ENCODE measurements at places on chromosomes 4 and X.

- DNase-seq = no peak
- no peaks in the 10 kb centered on the region for H3K4me1 ChIP-seq
- H3K36me3 ChIP-seq = no peaks in the 10 kb centered on the region
- H3K4me3 ChIP-seq = no peak overlapping the region
- H3K27ac ChIP-seq = no peak overlapping the region
These were observed 148.5 kb upstream of the PJA1 start for GRCh38 chrX:69313617-69314290.

DNA sequence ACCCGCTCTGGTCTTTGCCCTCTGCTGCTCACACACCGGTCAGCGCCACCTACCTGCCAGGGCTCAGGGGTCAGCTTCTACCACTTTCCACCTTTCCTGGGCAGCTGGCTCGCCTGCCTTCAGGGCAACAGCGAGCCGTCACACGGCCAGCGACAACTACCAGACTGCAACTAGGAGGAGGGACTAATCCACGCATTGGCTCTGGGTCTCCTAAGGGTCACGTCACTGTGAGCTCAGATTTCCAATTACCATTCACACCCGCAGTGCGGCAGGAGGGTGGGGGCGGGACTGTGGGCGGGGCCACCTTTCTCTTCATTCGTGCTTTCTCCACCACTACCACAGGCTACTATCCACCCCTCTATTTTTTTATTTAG lies at the start of gene BEX5:
BEX5 (minus strand) TSS at position 172 of the 374 bp plus-strand sequence. CDS start 1,712 bp downstream, outside the sequence.
- peak within 1 kb of the TSS; percentile 94 for H3K27ac ChIP-seq
- H3K36me3 ChIP-seq = no peaks in the 10 kb centered on the region

DNA sequence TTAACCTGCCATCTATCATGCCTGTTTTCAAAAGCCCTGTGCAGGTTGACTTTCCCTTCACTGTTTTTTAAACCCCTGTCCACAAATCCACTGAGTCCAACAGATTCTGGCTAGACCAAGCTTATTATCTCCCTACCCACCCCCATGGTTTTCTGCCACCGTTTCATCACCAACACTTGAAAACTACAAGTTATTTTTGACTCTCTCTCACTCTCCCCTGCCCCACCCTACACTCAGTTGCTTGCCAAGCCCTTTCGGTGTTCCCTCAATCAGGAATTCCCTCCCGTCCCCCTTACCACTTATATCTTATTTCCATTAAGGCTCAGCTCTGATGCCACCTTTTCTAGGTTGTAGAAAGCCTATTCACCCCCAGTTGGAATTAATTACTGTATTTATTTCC lies 29.7 kb downstream of the ATG4A start:
- H3K27me3 ChIP-seq = no peaks in the 10 kb centered on the region
- no peak overlapping the region for H3K4me3 ChIP-seq
- DNase-seq = no peak
- H3K36me3 ChIP-seq = peaks cover 2% of the 10 kb centered on the region
- H3K27ac ChIP-seq = no peak overlapping the region

GRCh38 chrX:153244767-153245166 lies 65.7 kb downstream of the MAGEA1 start:
- H3K4me3 ChIP-seq = no peak overlapping the region
- DNase-seq = no peak
- no peaks in the 10 kb centered on the region for H3K36me3 ChIP-seq
- H3K27me3 ChIP-seq = peaks cover 23% of the 10 kb centered on the region
- H3K4me1 ChIP-seq = no peaks in the 10 kb centered on the region

DNA sequence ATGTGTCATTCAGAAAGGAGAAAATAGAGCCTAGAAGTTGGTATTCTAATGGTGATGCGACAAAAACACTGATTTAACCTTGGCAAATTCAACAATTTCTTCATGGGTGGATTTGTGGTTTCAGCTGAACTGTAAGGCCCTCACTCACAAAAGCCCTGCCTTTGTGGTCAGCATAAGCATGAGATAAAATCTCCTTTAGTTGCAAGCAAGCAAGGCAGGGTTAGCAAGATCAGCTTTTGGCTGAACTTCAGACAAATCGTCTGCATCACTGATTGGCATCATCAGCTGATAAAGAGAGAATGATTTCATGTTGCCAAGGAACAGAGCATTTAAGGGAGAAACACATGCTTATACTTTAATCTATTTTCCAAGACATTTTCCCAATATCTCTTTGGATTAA lies 2582.2 kb downstream of the PCDH7 start:
- no peaks in the 10 kb centered on the region for H3K36me3 ChIP-seq
- H3K27ac ChIP-seq = no peak overlapping the region
- DNase-seq = no peak
- no peaks in the 10 kb centered on the region for H3K4me1 ChIP-seq
- no peaks in the 10 kb centered on the region for H3K27me3 ChIP-seq

DNA sequence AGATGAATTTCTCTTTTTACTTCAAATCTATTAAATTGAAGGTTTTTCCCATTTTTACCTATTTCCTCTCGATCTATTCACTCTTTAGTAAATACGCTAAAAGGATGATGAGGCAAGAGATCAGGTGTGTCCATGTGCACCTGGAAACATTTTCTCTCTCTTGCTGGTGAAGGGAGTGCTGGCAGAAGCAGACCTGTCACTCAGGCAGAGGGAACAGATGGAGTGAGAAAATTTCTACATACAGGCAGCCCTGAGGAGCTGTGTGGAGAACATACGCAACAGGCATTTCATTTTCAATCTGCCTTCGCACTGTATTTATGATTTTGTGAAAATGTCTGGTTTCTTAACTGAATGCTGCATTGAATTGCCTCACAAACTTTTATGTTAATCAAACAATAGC lies 249.5 kb downstream of the GPM6A start:
- no peaks in the 10 kb centered on the region for H3K36me3 ChIP-seq
- H3K4me3 ChIP-seq = no peak overlapping the region
- no peak overlapping the region for H3K27ac ChIP-seq
- no peaks in the 10 kb centered on the region for H3K27me3 ChIP-seq

- no peak for DNase-seq
- peaks cover 88% of the 10 kb centered on the region for H3K27me3 ChIP-seq
- no peaks in the 10 kb centered on the region for H3K36me3 ChIP-seq
- peak overlapping the region; percentile 85 for H3K4me3 ChIP-seq
These were observed 1.3 kb downstream of the NEUROG2 start for GRCh38 chr4:112514647-112515197.

GRCh38 chr4:148868191-148868590 lies 426.0 kb upstream of the NR3C2 start:
- H3K4me3 ChIP-seq = no peak overlapping the region
- no peaks in the 10 kb centered on the region for H3K36me3 ChIP-seq
- H3K27me3 ChIP-seq = no peaks in the 10 kb centered on the region
- no peak for DNase-seq
- no peaks in the 10 kb centered on the region for H3K4me1 ChIP-seq

GRCh38 chrX:74147439-74147838 lies 156.5 kb upstream of the ZCCHC13 start:
- H3K4me1 ChIP-seq = no peaks in the 10 kb centered on the region
- no peak for DNase-seq
- H3K27ac ChIP-seq = no peak overlapping the region
- H3K27me3 ChIP-seq = no peaks in the 10 kb centered on the region

DNA sequence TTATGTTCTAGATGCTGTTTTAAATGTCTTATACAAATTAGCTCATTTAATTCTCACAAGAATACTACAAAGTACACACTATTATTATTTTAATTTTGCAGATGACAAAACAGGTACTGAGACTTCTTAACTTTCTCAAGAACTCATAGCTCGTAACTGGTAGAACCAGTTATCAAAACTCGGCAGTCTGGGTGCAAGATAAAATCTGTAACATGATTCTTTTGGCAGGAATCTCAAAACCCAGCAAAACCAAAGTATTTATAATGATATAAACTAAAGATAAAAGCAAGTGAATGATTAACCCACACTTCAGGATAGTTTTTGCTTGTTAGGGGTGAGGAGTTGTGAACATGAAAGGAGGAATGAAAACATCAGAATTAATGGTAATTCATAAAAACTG lies 27.6 kb downstream of the CLNK start:
- H3K27ac ChIP-seq = peak overlapping the region; percentile 90
- no peak for DNase-seq
- H3K36me3 ChIP-seq = peaks cover 10% of the 10 kb centered on the region
- H3K27me3 ChIP-seq = peaks cover 2% of the 10 kb centered on the region
- H3K4me1 ChIP-seq = peaks cover 44% of the 10 kb centered on the region

GRCh38 chr4:158193171-158193749 lies 17.0 kb upstream of the TMEM144 start:
- H3K27ac ChIP-seq = no peak overlapping the region
- no peaks in the 10 kb centered on the region for H3K36me3 ChIP-seq
- DNase-seq = no peak
- H3K4me1 ChIP-seq = peaks cover 2% of the 10 kb centered on the region

- DNase-seq = no peak
- no peaks in the 10 kb centered on the region for H3K27me3 ChIP-seq
- H3K36me3 ChIP-seq = no peaks in the 10 kb centered on the region
- no peak overlapping the region for H3K27ac ChIP-seq
These were observed 118.5 kb downstream of the PLS3 start for GRCh38 chrX:115679460-115679859.

- H3K27me3 ChIP-seq = no peaks in the 10 kb centered on the region
- H3K27ac ChIP-seq = no peak overlapping the region
- H3K4me1 ChIP-seq = no peaks in the 10 kb centered on the region
- no peak overlapping the region for H3K4me3 ChIP-seq
- no peak for DNase-seq
- H3K36me3 ChIP-seq = no peaks in the 10 kb centered on the region
These were observed 1012.0 kb downstream of the RPA4 start for GRCh38 chrX:97895751-97896150.

- H3K27me3 ChIP-seq = no peaks in the 10 kb centered on the region
- no peak overlapping the region for H3K27ac ChIP-seq
- no peak for DNase-seq
- H3K4me1 ChIP-seq = no peaks in the 10 kb centered on the region
- H3K4me3 ChIP-seq = no peak overlapping the region
These were observed 135.2 kb downstream of the PDE5A start for GRCh38 chr4:119493419-119493818.

GRCh38 chr4:6231663-6232165 lies 31.4 kb upstream of the JAKMIP1 start:
- no peak overlapping the region for H3K27ac ChIP-seq
- H3K27me3 ChIP-seq = no peaks in the 10 kb centered on the region
- no peak overlapping the region for H3K4me3 ChIP-seq
- H3K4me1 ChIP-seq = no peaks in the 10 kb centered on the region

- peak overlapping the region; percentile 89 for H3K4me3 ChIP-seq
- H3K27ac ChIP-seq = peak overlapping the region; percentile 90
- H3K4me1 ChIP-seq = peaks cover 44% of the 10 kb centered on the region
- DNase-seq = no peak
- peaks cover 11% of the 10 kb centered on the region for H3K36me3 ChIP-seq
These were observed 11.1 kb upstream of the TMEM156 start for GRCh38 chr4:39043058-39043860.

GRCh38 chrX:132984058-132984650 lies 25.7 kb upstream of the HS6ST2 start:
- no peak for DNase-seq
- H3K36me3 ChIP-seq = no peaks in the 10 kb centered on the region
- H3K27ac ChIP-seq = no peak overlapping the region
- peaks cover 2% of the 10 kb centered on the region for H3K27me3 ChIP-seq

All from T-helper 2 cell treated with Interferon-gamma antibody and Interleukin-4, amounts not matched to agents 5 μg/mL and 100 μg/mL, for 36 hours (primary cell).